Endothelial cell (in vitro differentiated cells): ENCODE measurements at places on chromosomes 2 and 18. TPM values are rescaled to one million over a fixed set of nuclear protein-coding genes. Genes with fewer than 3 reads are reported as not detected.

ADCYAP1 gene
- total RNA-seq, result 18.5 TPM

SIX3 gene
- total RNA-seq, result not detected

DNA sequence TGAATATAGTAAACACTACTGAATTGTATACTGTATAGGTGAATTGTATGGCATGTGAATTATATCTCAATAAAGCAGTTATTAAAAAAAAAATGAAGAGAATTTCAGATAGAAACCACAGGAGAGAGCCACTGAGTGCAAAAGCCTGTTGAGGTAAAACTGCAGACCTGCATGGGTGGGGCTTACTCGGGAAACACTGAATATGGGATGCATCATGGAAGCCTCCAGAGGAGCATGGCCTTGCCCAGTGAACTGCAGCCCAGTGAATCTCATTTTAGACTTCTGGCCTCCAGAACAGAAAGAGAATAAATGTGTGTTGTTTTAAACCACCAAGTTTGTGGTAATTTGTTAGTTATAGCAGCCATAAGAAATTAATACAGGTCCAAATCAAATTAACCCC lies 15.7 kb downstream of the GPATCH11 start:
- no peaks in the 10 kb centered on the region for H3K4me1 ChIP-seq
- no peak overlapping the region for H3K27ac ChIP-seq
- H3K4me3 ChIP-seq, result no peak overlapping the region
- DNase-seq, result no peak

DNA sequence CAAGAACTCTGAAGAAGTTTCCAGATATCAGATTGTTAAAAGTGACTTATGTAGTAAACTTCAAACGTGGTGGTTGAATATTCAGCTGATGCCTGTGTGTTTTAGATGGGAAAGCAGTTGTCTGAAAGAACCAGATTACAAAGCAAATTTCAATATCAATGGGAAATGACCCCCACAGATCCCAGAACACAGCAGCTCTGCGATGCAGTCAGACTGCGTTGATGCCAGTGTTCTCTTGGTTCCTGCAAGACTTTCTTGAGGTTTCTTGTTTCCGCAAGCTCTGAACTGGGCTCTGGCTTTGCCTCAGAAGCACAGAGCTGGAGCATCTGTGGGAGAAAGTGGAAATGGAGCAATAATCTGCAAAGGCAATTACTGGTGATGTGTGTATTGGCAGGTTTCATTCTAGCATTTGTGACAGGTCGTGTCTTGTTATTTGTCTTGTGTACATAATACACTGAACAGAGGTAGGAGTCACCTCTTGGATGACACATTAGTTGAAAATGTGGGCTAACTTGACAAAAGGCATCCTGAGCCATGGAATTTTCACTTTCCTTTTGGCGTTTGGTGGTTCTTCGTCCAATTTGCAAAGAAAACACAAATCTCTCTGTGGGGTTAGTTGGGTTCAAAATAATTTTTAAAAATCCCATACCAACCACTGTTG lies 10.8 kb upstream of the LYPD6B start:
- peaks cover 5% of the 10 kb centered on the region for H3K27me3 ChIP-seq
- H3K36me3 ChIP-seq, result peaks cover 6% of the 10 kb centered on the region
- peaks cover 18% of the 10 kb centered on the region for H3K4me1 ChIP-seq
- no peak overlapping the region for H3K27ac ChIP-seq

G6PC2 gene
- total RNA-seq, result not detected

DNA sequence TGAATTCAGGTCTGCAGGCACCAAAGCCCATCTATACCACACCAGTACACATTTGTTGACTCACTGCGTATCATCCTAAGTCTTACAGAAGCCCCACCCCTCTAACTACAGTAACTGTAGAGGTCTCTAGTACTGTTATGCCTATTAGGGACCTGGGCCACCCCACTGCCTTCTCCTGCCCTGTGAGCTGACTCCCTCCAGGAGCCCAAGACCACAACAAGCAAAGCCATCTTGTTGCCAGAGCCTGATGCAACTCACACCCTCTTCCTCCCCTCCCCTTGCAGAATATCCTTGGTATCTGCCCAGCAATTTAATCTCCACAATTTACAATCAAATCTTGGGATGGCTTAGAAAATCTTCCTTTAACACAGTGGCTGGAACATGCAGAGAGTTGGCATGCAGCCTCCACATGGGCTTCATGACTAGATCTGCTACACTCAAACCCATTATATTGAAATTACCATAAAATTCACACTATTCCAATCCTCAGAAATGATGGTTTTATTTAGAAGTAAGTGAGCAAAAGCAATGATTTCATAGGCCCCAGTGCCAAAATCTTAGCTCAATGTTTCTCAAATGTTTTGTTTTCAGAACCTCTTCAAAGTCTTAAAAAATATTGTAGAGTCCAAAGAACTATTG lies 17.7 kb upstream of the CYP1B1 start:
- H3K4me1 ChIP-seq, result peaks cover 36% of the 10 kb centered on the region
- H3K27me3 ChIP-seq, result peaks cover 2% of the 10 kb centered on the region
- H3K36me3 ChIP-seq, result no peaks in the 10 kb centered on the region
- no peak overlapping the region for H3K27ac ChIP-seq
- no peak for DNase-seq
- H3K4me3 ChIP-seq, result no peak overlapping the region

DNA sequence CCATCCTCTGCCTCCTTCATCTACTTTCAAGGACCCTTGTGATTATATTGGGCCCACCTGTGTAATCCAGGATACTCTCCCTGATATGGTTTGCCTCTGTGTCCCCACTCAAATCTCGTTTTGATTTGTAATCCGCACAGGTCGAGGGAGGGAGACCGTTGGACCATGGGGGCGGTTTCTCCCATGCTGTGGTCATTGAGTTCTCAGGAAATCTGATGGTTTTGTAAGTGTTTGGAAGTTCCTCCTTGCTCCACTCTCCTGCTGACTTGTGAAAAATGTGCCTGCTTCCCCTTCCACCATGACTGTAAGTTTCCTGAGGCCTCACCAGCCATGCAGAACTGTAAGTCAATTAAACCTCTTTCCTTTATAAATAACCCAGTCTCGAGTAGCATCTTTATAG lies 42.0 kb upstream of the EML6 start:
- H3K27me3 ChIP-seq, result peaks cover 11% of the 10 kb centered on the region
- H3K27ac ChIP-seq, result no peak overlapping the region
- H3K36me3 ChIP-seq, result peaks cover 10% of the 10 kb centered on the region
- H3K4me3 ChIP-seq, result no peak overlapping the region

ERICH2 gene
- 1.6 TPM for total RNA-seq

ZNF142 gene
- total RNA-seq, result 26.6 TPM

GRCh38 chr18:28999726-29000125 lies 822.8 kb upstream of the CDH2 start:
- H3K4me3 ChIP-seq, result no peak overlapping the region
- no peak for DNase-seq
- H3K27me3 ChIP-seq, result no peaks in the 10 kb centered on the region
- peaks cover 9% of the 10 kb centered on the region for H3K4me1 ChIP-seq
- no peak overlapping the region for H3K27ac ChIP-seq

- H3K27me3 ChIP-seq, result peaks cover 4% of the 10 kb centered on the region
- no peak for DNase-seq
- no peak overlapping the region for H3K27ac ChIP-seq
- no peaks in the 10 kb centered on the region for H3K4me1 ChIP-seq
Observed at GRCh38 chr2:215729985-215730620, 283.2 kb downstream of the MREG start.

GRCh38 chr2:51465326-51465725 lies 433.4 kb upstream of the NRXN1 start:
- H3K27ac ChIP-seq, result no peak overlapping the region
- H3K4me3 ChIP-seq, result no peak overlapping the region
- no peak for DNase-seq
- no peaks in the 10 kb centered on the region for H3K27me3 ChIP-seq

GRCh38 chr2:144357623-144358373 lies 162.1 kb downstream of the ZEB2 start:
- peak overlapping the region; percentile 23 for H3K27ac ChIP-seq
- H3K4me1 ChIP-seq, result peaks cover 15% of the 10 kb centered on the region
- no peaks in the 10 kb centered on the region for H3K36me3 ChIP-seq
- H3K27me3 ChIP-seq, result no peaks in the 10 kb centered on the region
- DNase-seq, result no peak

ANKRD29 gene
- total RNA-seq, result not detected

DNA sequence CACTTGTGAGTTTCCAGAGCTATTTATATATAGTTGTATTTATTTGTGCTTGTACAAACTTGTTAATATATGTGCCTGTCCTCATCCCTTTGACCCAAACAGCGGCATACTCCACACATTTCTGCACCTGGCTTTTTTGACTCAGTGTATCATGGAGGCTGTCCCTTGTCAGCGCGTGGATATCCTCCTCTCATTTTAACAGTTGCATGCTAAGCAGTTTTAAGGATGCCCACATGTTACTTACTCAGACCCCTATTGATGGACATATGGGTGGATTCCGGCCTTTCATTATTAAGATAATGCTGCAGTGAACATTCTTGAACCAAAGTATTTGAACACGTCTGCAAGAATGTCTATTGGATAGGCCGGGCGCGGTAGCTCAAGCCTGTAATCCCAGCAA lies 655 bp upstream of the MREG start:
- no peak for DNase-seq
- peaks cover 6% of the 10 kb centered on the region for H3K36me3 ChIP-seq
- peak overlapping the region; percentile 79 for H3K4me3 ChIP-seq

GRCh38 chr2:38856165-38856564 lies 19.6 kb downstream of the DHX57 start:
- no peak overlapping the region for H3K4me3 ChIP-seq
- H3K27ac ChIP-seq, result no peak overlapping the region
- no peak for DNase-seq
- H3K36me3 ChIP-seq, result peaks cover 17% of the 10 kb centered on the region

DNA sequence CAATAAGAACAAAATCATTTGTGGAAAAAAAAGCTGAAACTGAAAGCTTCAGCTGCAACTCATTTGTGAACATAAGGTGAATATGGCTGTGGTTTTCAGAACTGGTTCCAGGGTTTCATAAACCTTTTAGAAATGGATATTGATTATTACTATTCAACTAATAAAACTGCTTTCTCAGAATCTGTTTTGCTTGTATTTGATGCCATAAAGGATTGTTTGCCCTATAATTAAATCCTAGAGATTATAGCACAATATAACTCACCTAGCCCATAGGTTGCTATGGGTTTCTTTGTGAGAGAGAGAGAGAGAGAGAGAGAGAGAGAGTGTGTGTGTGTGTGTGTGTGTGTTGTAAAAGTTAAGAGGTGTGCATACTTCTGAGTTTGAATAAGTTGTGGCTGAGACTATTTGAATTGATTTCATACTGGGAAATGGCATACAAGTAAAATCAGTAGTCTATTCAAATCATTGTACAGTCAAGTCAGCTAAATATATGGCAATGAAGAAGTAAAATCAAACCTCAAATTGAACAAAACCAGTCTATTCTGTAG lies 339.2 kb downstream of the ARHGAP15 start:
- H3K4me1 ChIP-seq, result no peaks in the 10 kb centered on the region
- H3K36me3 ChIP-seq, result no peaks in the 10 kb centered on the region
- no peak overlapping the region for H3K27ac ChIP-seq
- H3K4me3 ChIP-seq, result no peak overlapping the region
- no peak for DNase-seq

- H3K27me3 ChIP-seq, result peaks cover 2% of the 10 kb centered on the region
- no peak overlapping the region for H3K27ac ChIP-seq
- DNase-seq, result peak; percentile 75
- no peaks in the 10 kb centered on the region for H3K36me3 ChIP-seq
- no peaks in the 10 kb centered on the region for H3K4me1 ChIP-seq
- H3K4me3 ChIP-seq, result no peak overlapping the region
Observed at GRCh38 chr2:15748736-15749323, 157.2 kb downstream of the DDX1 start.

- H3K27ac ChIP-seq, result no peak overlapping the region
- H3K4me3 ChIP-seq, result no peak overlapping the region
- DNase-seq, result no peak
- peaks cover 3% of the 10 kb centered on the region for H3K36me3 ChIP-seq
- H3K4me1 ChIP-seq, result peaks cover 17% of the 10 kb centered on the region
Observed at GRCh38 chr2:235570966-235571692, 77.3 kb downstream of the AGAP1 start.

DNA sequence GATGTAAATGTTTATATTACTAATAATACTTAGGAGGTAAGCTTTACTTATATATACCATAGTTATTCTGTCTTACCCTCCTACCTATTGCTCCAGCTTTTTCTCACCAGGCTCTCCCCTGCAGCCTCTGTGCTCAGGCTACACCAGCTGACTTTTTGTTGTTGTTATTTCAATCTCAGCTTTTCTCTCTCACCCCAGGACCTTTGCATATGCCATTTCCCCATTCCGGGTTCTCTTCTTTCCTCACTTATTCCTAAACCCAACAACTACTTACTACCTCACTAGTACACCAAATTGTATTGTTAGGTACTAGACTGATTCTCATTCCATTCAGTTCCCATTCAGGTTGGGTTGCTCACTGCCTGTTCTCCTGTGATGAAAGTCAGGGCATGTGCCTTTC lies 156.2 kb upstream of the BOD1L2 start:
- H3K4me1 ChIP-seq, result peaks cover 2% of the 10 kb centered on the region
- DNase-seq, result no peak
- no peaks in the 10 kb centered on the region for H3K36me3 ChIP-seq
- no peak overlapping the region for H3K4me3 ChIP-seq

TMEM37 gene
- total RNA-seq, result 11.4 TPM

ZBTB7C gene
- total RNA-seq, result 0.67 TPM

BZW1 gene
- total RNA-seq, result 302 TPM

DNA sequence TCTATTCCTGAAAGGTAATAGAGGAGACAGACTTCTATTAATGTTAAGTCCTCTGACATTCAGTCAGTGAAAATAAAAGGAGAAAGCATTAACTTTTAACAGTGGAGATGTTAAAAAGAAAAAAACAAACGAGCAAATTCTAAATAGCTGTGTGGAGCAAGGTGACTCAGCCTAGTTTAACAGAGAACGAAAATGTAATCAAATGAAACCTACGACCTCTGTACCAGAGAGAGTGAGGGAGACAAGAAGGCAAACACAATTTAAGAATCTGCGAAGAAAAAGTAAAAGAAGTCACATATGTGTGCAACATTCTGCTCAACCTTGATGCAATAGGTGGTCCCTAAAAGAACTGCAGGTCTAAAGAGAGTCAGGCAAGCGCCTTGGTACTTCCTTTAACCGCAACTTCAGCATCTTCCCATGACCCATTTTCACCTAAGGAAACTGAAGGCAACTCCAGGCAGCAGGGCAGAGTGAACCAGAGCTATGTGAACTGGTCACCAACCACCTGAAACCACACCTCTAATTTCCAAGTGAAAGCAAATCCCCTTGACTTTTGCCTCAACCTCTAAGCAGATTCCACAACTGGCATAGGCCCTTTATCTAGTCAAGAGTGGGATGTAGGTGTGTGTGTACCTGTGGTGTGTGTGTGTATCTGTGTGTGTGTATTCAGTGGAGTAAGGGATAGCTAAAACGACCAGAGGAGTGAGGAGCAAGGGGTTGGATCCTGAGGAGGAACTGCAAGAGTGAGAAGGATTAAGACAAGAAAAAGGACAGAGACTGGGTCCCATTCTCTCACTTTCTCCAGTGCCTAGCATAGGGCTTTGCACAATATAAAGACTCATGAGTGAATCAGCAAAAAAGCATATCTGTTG lies 43.0 kb downstream of the FIGN start:
- H3K27ac ChIP-seq, result no peak overlapping the region
- no peak overlapping the region for H3K4me3 ChIP-seq
- no peaks in the 10 kb centered on the region for H3K36me3 ChIP-seq
- H3K4me1 ChIP-seq, result no peaks in the 10 kb centered on the region
